ENCODE measurements at places on chromosomes 12 and 14.

DNA sequence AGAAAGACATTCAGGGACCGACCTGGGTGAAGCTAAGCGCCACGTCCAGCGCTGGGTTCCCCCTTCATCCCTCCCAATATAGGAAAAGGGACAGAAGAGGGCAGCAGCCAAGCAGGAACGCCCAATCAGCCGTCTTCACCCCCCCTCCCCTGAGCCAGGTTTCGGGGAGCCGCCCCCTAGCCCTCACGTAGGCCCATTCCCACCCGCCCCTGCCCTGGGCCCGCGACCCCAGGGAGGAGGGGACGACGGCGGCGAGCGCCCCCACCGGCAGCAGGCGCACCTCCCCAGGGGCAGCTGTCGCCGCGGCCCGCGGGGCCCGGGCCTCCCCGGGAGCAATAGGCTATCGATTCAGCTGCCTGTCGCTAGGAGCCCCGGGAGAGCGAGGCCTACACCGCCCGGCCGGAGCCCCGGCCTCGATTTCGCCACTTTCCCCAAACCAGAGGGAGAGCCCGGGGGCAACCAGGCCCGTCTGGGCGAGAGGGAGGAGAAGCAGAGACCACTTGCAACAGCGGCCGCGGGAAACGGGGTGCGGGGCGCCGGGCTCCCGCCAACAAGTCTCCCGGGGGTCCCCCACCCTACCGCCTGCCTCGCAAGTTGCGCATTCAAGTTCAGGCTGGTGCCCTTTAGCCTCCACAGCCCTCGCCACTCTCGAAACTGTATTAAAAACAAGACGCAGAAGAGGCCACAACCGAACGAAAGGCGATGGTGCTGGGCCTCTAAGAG is 1.3 kb downstream of the DCAF5 start:
- peaks cover 21% of the 10 kb centered on the region for H3K4me1 ChIP-seq
- peak overlapping the region; percentile 85 for H3K4me3 ChIP-seq
- H3K36me3 ChIP-seq, result peaks cover 4% of the 10 kb centered on the region
- H3K27ac ChIP-seq, result peak overlapping the region; percentile 69

- H3K4me1 ChIP-seq, result peaks cover 17% of the 10 kb centered on the region
- no peaks in the 10 kb centered on the region for H3K36me3 ChIP-seq
- peak; percentile 12 for DNase-seq
- peak overlapping the region; percentile 88 for H3K27ac ChIP-seq
- H3K4me3 ChIP-seq, result peak overlapping the region; percentile 93
- H3K27me3 ChIP-seq, result no peaks in the 10 kb centered on the region
These were observed 1.0 kb downstream of the PRPF39 start for GRCh38 chr14:45084946-45085346.

- H3K27me3 ChIP-seq, result peaks cover 2% of the 10 kb centered on the region
- H3K36me3 ChIP-seq, result no peaks in the 10 kb centered on the region
- H3K4me3 ChIP-seq, result no peak overlapping the region
- no peak for DNase-seq
- H3K4me1 ChIP-seq, result no peaks in the 10 kb centered on the region
These were observed 18.0 kb upstream of the PHETA1 start for GRCh38 chr12:111386885-111387284.

GRCh38 chr14:68423686-68424085 is 369.2 kb downstream of the ZFP36L1 start:
- no peaks in the 10 kb centered on the region for H3K4me1 ChIP-seq
- no peaks in the 10 kb centered on the region for H3K27me3 ChIP-seq

DNA sequence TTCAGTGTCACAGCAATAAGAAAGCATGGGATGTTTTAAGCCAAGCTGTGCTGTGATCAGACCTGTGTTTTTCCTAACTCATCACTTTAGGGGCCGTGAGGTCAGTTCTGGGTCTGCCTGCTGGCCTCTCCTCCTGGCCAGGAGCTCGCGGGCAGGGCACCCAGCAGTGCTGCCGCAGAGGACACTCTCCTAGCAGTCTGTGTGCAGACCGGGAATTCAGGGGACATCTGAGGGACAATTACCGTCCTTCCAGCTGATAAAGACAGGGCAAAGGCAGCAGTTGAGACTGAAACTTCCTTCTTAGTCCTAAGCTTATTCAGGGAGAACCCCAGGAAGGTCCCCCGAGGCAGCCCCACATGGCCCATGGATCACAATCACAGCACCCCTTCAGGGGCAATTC is 89.6 kb downstream of the CHGA start:
- H3K4me1 ChIP-seq, result peaks cover 20% of the 10 kb centered on the region
- H3K27ac ChIP-seq, result no peak overlapping the region
- no peaks in the 10 kb centered on the region for H3K36me3 ChIP-seq
- H3K4me3 ChIP-seq, result no peak overlapping the region

GRCh38 chr14:97978341-97978740 is 1181.2 kb downstream of the VRK1 start:
- H3K27ac ChIP-seq, result no peak overlapping the region
- H3K36me3 ChIP-seq, result no peaks in the 10 kb centered on the region
- peak overlapping the region; percentile 35 for H3K4me3 ChIP-seq
- H3K27me3 ChIP-seq, result no peaks in the 10 kb centered on the region

- H3K27ac ChIP-seq, result peak overlapping the region; percentile 34
- H3K27me3 ChIP-seq, result no peaks in the 10 kb centered on the region
- no peaks in the 10 kb centered on the region for H3K36me3 ChIP-seq
- H3K4me1 ChIP-seq, result peaks cover 11% of the 10 kb centered on the region
- DNase-seq, result peak; percentile 60
These were observed 211.9 kb downstream of the APAF1 start for GRCh38 chr12:98856897-98857540.

GRCh38 chr12:31560516-31560915 is 30.4 kb downstream of the DENND5B start:
- DNase-seq, result no peak
- no peaks in the 10 kb centered on the region for H3K27me3 ChIP-seq
- peaks cover 10% of the 10 kb centered on the region for H3K4me1 ChIP-seq
- H3K27ac ChIP-seq, result no peak overlapping the region

DNA sequence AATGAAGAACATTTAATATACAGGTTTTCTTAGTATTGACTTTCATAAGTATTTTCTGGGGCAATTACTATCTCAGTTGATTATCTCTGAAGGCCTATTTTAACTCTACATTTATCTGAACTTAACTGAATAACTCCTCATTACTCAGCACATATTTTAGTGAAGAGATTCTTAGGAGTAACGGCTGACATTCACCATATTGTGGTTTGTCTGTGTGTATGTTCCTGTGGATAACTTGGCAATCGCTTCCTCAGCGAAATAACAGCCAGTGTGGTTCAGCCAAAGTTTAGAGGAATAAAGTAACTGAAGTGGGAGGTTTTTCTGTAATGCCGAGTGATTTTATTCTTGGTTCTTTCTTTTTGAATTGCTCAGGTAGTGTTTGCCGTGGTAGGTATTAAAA is 168.0 kb downstream of the RAD51B start:
- H3K36me3 ChIP-seq, result no peaks in the 10 kb centered on the region
- H3K27me3 ChIP-seq, result no peaks in the 10 kb centered on the region
- H3K4me3 ChIP-seq, result no peak overlapping the region
- H3K27ac ChIP-seq, result peak overlapping the region; percentile 49
- peaks cover 11% of the 10 kb centered on the region for H3K4me1 ChIP-seq
- DNase-seq, result peak; percentile 98

- peak overlapping the region; percentile 8 for H3K27ac ChIP-seq
- H3K4me1 ChIP-seq, result peaks cover 45% of the 10 kb centered on the region
- no peaks in the 10 kb centered on the region for H3K27me3 ChIP-seq
- no peak for DNase-seq
- H3K4me3 ChIP-seq, result peak overlapping the region; percentile 59
- no peaks in the 10 kb centered on the region for H3K36me3 ChIP-seq
These were observed 587 bp upstream of the C12orf75 start for GRCh38 chr12:105329926-105330282.

DNA sequence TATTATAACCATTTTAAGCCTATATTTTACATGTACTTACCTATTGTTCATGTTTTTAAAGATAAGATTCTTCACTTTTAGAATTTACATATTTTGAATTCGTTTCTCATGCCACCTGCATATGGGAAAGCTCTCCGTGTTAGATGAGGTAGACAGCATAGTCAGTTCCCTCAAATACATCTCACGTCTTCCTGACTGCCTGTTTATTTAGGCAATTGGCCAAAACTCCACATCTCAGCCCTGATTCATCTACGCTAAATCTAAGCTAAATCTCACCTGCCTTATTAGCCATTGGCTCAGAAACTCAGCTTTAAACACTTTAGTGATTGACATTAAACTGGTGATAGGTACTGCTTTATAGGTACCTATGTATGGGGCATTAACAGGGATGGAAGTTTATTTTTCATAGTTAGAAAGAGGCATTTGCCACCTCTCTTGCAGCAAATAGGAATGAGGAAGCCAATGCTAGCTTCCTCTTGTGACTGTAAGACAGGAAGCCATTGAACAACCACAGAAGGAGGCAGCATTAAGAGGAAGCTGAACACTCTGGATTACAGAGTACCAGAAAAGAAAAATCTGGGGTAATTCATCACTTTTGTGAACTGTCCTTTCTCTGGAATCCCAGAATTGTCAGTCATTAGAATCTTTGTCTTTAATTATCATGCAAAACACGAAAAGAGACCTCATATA is 111.9 kb downstream of the LRFN5 start:
- no peak overlapping the region for H3K27ac ChIP-seq
- no peaks in the 10 kb centered on the region for H3K4me1 ChIP-seq
- no peak for DNase-seq
- no peaks in the 10 kb centered on the region for H3K36me3 ChIP-seq
- H3K27me3 ChIP-seq, result no peaks in the 10 kb centered on the region

GRCh38 chr12:117564881-117565280 is 203.5 kb upstream of the NOS1 start:
- no peaks in the 10 kb centered on the region for H3K27me3 ChIP-seq
- no peak overlapping the region for H3K4me3 ChIP-seq
- no peak overlapping the region for H3K27ac ChIP-seq
- no peaks in the 10 kb centered on the region for H3K36me3 ChIP-seq

- H3K27me3 ChIP-seq, result peaks cover 3% of the 10 kb centered on the region
- no peaks in the 10 kb centered on the region for H3K36me3 ChIP-seq
- peaks cover 7% of the 10 kb centered on the region for H3K4me1 ChIP-seq
- no peak for DNase-seq
- H3K27ac ChIP-seq, result no peak overlapping the region
These were observed 44.9 kb upstream of the PLEKHG3 start for GRCh38 chr14:64659366-64659765.

DNA sequence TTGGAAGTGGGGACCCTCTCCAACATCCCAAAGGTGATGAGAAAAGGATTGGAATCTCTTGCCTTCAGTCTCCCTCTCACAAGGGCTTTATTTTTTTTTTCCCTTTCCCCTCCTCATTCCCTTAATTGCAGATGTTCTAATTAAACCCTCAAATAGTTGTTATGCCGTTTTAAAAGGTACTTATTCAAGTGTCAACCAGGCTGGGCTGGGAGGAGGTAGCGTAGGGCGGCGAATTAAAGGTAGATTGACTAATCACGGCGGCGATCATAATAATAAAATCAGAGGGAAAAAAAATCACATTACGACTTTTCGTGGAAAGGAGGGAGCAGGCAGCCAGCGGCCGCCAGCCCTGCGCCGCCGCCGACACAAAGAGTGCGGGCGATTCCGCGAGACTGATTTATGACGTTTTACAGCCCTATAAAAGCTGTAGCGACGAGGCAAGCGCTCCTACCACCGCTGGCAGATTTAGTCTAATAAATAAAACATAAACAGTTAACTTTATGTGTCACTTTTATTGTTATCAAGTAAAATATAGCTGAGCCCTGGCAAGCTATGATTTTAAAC is 1.7 kb upstream of the HOXC4 start:
- no peaks in the 10 kb centered on the region for H3K4me1 ChIP-seq
- no peak for DNase-seq
- H3K27ac ChIP-seq, result no peak overlapping the region

- H3K36me3 ChIP-seq, result no peaks in the 10 kb centered on the region
- DNase-seq, result no peak
- H3K4me1 ChIP-seq, result no peaks in the 10 kb centered on the region
- no peak overlapping the region for H3K27ac ChIP-seq
- no peak overlapping the region for H3K4me3 ChIP-seq
These were observed 30.0 kb upstream of the LRRK2 start for GRCh38 chr12:40194846-40195245.

DNA sequence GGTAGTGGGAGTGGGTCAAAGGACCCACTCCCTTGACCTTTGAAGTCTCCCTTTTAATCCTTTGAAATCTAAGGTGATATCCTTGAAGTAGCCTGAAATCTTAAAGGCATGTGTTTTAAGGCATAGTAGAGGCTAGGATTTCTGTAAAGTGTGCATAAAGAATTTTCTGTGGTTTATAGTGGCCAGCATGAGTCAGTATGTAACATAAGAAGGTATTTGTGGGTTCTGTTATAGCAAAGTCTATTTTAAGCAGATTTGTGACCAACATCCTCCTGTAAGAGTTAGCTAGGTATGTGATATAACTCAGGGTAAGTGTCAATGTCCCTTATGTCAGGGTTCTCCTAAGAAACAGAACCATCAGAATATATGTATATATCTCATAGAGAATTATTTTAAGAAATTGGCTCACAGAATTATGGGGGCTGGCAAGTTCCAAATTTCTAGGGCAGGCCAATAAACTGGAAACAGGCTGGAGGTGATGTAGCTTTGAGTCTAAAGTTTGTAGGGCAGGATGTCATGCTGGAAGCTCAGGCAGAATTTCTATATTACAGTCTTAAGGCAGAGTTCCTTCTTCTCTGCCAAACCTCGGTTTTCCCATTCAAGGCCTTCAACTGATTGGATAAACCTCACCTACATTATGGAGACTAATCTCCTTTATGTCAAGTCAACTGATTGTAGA is 18.7 kb upstream of the EPYC start:
- no peaks in the 10 kb centered on the region for H3K36me3 ChIP-seq
- peak overlapping the region; percentile 17 for H3K27ac ChIP-seq
- H3K27me3 ChIP-seq, result no peaks in the 10 kb centered on the region

GRCh38 chr14:76134231-76134630 is 17.5 kb upstream of the GPATCH2L start:
- H3K27me3 ChIP-seq, result peaks cover 69% of the 10 kb centered on the region
- H3K4me3 ChIP-seq, result no peak overlapping the region
- DNase-seq, result no peak
- H3K27ac ChIP-seq, result no peak overlapping the region

GRCh38 chr14:70655110-70655826 is 13.6 kb downstream of the TTC9 start:
- H3K4me3 ChIP-seq, result no peak overlapping the region
- H3K27me3 ChIP-seq, result no peaks in the 10 kb centered on the region
- no peak overlapping the region for H3K27ac ChIP-seq
- H3K4me1 ChIP-seq, result no peaks in the 10 kb centered on the region
- H3K36me3 ChIP-seq, result no peaks in the 10 kb centered on the region

GRCh38 chr12:111102102-111102739 is 181.8 kb upstream of the MYL2 start:
- H3K4me1 ChIP-seq, result no peaks in the 10 kb centered on the region
- no peak overlapping the region for H3K27ac ChIP-seq
- no peaks in the 10 kb centered on the region for H3K36me3 ChIP-seq
- no peak overlapping the region for H3K4me3 ChIP-seq

Data from astrocyte (in vitro differentiated cells and primary cell).